ENCODE measurements at places on chromosomes 3 and 15. TPM values are rescaled to one million over a fixed set of nuclear protein-coding genes. Genes with fewer than 3 reads are reported as not detected.

The PRRT3 gene
- total RNA-seq: 3.9 TPM

The PBRM1 gene
- total RNA-seq: 72.8 TPM

The CLDN16 gene
- total RNA-seq: not detected

The TMEM158 gene
- 6.9 TPM for total RNA-seq

The SERF2 gene
- 818 TPM for total RNA-seq

The RPUSD3 gene
- total RNA-seq: 31.6 TPM

The HTR3D gene
- total RNA-seq: not detected

The SMAD6 gene
- 25.4 TPM for total RNA-seq

The CTNNB1 gene
- total RNA-seq: 266 TPM

The IL20RB gene
- not detected for total RNA-seq

The ITIH1 gene
- total RNA-seq: not detected

The ISL2 gene
- total RNA-seq: not detected

The CPB1 gene
- total RNA-seq: 8,425 TPM

The RHOV gene
- 6.3 TPM for total RNA-seq

The DZIP3 gene
- 8.8 TPM for total RNA-seq

The SNX1 gene
- 26.7 TPM for total RNA-seq

The GUCA1C gene
- 0.99 TPM for total RNA-seq

The IL17RD gene
- total RNA-seq: 2.3 TPM

The CDCP1 gene
- total RNA-seq: 6.2 TPM

The COL8A1 gene
- total RNA-seq: 5.4 TPM

The XXYLT1 gene
- total RNA-seq: 4.2 TPM

The OR5K2 gene
- total RNA-seq: not detected

The PLA2G4E gene
- total RNA-seq: not detected

The AGBL1 gene
- not detected for total RNA-seq

Measured in body of pancreas (tissue), 4 donors.